ENCODE measurements at places on chromosomes 5 and 9.

- DNase-seq, result peak; percentile 41
These were observed 125.9 kb upstream of the ANKRD55 start for GRCh38 chr5:56358703-56359681.

- DNase-seq, result no peak
These were observed 187.2 kb upstream of the PANK3 start for GRCh38 chr5:168766426-168766700.

DNA sequence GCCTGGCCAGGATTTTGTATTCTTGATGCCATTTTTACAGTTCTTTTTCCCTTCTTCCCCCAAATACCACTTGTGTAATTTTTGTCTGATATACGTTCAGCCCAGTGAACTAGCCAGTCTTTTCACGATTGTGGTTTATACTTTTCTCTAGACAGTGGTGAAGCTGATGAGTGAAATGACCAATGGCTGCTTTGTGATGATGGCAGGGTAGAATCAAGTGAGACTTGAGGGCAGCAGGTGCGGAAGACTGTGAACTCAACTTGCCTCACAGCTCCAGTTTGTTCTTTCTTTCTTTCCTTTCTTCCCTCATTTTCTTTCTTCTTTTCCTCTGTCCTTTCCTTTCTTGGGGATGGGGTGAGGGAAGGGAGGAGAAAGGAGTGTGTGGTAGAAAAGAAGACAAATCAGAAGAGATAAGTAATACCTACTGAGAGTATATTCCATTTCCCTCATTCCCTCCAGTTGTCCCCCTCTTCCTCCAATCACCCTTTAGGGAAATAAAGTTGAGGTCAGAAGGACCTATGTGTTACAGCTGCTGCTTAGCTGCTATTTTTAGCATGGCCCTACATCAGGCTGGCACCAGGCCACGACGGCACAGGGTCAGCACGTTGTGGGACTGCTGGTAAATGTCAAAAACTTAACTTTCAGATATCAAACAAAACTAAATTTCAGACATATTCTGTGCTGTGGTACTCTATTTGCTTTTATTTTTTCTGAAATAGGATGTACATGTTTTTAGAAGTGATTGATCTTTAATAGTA lies 12.3 kb downstream of the ZSWIM6 start:
- no peak for DNase-seq

DNA sequence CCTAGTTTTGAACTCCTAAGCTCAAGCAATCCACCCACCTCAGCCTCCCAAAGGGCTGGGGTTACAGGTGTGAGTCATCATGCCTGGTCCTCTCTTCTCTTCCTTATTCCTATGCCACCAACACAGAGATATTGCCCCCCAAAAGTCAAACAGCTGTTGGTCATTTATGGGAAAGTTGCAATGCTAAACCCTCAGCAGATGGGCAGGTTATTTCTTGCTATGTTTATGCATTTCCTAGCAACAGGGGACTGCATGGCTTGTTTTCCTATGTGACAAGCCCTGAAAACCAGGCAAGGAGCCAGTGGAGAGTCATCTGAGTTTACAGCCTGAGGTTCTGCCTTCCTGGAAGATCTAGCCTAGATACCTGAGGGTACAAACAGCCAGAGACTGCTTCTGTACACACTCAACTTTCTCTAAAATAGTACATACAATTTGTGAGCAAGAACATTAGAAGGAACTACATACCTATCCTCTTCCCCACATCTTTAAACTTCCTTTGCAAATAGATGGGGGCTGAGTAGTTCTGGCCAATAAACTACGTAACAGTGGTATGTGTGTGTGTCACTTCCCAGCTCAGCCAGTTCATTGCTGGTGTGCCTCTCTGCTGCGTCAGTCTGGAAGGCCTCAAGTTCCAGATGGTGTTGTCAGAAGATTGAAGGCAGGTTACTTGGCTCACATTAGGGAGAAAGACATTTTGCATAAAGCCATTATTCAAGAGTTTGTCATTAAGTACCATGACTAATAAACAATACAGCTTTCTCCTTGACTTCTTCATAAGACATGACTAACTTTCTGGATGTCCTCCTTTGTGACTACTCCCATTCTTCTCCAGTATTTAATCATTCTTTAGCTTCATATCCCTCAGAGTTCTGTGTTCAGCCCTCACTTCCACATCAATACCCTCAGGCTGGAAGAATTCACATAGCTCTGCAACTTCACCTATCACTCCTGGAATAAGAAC lies 65.3 kb downstream of the CSNK1A1 start:
- DNase-seq, result peak; percentile 95

GRCh38 chr9:138053996-138054752 lies 176.6 kb downstream of the CACNA1B start:
- DNase-seq, result no peak

DNA sequence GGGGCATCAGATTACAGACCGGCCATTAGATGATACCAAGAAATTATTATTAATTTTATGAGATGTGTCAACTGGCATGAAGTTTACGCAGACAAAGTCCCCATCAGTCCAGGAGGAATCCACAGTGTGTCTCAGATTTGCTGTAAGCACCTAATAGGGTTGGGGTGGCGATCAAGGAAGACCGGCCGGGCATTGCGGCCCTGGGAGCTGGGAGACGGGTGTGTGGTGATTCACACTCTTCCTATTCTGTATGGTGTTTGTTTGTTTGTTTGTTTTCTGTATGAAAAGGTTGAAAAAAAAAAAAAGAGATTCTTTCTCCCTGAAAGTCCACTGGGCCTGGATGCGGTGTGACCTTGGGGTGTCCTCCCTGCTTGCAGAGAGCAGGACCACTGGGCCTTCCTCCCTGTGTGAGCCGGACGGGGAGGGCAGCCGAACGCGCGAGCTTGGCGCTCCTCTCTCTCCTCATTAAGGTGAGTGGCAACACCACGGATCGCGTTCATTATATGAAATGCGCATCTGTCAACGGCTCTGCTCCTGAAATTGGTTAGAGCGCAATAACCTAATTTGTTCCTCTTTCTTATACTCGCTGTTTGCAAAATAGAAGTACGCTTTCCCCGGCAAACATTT lies 15.1 kb downstream of the RASGEF1C start:
- no peak for DNase-seq

- no peak for DNase-seq
These were observed 145.7 kb upstream of the ARRDC3 start for GRCh38 chr5:91528831-91529230.

- no peak for DNase-seq
These were observed 127.6 kb downstream of the TMEM174 start for GRCh38 chr5:73300337-73301207.

GRCh38 chr5:53288511-53288910 lies 179.0 kb upstream of the MOCS2 start:
- no peak for DNase-seq

DNA sequence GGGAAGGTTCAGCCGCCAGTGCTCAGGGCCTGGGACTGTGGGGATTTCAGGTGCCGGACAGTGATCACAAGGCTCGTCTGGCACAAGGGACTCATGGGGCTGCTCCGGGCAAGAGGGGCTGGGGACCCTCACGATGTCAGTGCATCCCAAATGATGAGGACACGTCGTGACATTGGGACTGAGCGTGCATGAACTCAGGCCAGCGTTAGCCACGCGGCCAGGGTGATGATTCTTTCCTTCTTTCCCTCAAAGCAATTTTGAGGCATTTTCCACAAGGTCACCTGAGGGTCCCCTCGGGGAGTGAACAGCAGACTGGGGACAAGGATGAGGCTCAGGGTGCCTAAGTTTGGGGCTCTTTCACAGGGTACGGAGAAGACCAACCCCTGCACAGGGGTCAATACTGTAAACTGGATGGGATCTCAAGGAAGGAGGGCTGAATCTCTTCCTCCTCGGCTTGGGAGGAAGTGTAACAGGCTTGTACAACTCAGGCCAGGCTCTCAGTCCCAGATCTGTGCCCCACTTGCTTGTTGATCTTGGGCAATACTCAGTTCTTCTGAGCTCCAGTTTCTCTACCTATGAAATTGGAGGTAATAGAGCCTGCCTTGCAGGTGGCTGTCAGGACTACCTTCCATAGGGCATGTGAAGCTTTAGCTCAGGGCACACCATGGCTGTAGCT lies 78.5 kb downstream of the PRRT1B start:
- no peak for DNase-seq

- no peak for DNase-seq
These were observed 13.4 kb upstream of the PCSK5 start for GRCh38 chr9:75876999-75877640.

GRCh38 chr5:135891791-135892190 lies 3.9 kb downstream of the IL9 start:
- peak; percentile 42 for DNase-seq

- DNase-seq, result no peak
These were observed 119.9 kb downstream of the FOXD1 start for GRCh38 chr5:73328640-73329039.

DNA sequence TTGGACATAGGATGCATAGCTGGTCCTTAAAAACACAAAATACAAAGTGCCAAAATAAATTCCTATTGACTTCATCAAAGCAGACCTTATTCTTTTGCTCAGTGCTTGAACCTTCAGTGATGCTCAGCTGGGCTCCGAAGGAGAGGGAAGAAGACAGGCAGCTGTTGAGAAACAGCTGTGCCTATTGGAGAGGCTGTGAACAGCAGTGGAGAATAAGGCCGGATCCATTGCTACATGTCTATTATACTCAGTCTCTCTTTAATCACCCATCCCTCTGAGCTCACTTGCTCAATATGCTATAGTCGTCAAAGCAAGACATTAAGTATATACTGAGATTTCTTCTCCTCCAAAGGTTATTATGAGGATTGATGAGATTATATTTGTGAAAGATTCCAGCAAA lies 174.4 kb downstream of the CHSY3 start:
- DNase-seq, result no peak

DNA sequence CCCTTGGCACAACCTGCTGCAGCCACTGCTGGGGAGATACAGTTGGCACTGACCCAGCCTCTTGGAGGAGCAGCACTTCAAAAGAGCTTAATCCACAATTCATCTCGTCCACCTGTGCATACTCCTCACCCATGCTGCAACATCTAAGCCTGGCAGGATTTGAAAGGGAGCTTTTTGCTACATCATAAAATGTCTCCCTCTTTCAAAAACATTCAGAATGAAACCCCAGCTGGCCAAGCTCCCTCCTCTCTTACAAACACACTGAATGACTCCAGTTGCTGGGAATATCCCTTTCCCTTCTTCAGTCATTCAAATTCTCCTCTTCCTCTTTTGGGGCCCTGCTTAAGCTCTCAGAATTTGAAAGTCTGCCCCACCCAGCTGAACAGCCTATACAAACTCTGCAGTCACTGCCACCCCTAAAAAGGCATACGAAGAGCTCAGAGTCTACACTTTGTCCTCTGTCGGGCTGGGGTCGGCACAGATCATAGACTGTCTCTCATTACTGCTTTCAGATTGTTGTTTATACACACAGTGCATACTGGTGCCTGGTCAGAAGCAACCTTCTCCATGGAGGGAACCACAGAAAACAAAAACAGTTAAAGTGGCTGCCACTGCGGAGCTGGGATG lies 8.8 kb upstream of the C5orf15 start:
- DNase-seq, result no peak

GRCh38 chr9:27784847-27785713 lies 211.8 kb upstream of the C9orf72 start:
- DNase-seq, result no peak

- no peak for DNase-seq
These were observed 236.3 kb downstream of the NFIB start for GRCh38 chr9:14077672-14078071.

DNA sequence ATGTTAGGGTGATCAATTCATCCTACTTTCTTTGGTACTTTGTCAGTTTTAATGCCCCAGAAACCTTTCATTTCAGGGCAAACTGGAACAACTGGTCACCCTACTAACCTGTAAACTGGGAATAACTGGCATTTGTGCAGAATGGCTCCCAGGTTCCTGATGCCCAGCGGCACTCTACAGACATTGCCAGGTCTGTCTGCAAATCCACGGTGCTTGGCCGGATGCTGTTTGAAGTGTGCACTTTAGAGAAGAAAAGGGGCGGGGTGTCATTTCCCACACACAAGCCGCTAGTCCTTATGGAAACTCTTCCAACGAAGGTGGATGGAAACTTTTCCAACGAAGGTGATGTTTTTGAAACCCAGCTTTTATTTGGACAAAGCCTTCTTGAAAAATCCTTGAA lies 49.9 kb upstream of the OTULINL start:
- DNase-seq, result no peak

GRCh38 chr9:76462126-76462525 lies 3.1 kb downstream of the GCNT1 start:
- DNase-seq, result no peak

DNA sequence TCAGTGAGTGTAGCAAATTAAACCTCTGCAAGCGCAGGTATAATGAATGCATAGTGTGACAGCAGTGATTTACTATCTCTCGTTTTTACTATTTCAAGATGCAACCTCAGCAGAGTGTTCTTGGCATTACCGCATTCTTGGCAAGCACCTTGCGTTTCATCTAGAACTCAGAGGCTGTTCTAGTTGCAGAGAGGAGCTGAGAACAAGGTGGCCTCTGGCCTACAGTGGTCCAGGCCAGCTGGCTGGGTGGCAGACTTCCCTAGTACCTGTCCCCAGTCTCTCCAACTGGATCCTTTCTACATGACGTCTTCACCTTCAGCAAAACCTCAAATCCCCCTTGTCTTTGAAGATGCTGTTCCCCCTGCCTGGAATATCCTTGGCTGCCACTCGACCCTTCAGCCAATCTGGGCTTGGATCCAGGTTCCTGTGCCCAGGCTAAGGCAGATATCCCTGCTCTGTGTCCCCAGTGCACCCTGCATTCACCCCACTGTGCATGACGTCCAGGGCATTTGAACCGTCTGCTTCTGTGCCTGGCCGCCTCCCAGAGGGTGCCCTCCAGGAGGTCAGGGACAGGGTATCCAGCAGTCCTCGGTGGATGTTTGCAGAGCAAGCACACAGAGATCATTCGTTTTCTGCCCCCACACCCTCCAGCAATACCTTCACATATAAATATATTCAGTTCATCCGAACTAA lies 120.4 kb upstream of the CPEB4 start:
- no peak for DNase-seq

- DNase-seq, result no peak
These were observed 12.4 kb downstream of the PRUNE2 start for GRCh38 chr9:76893395-76893932.

DNA sequence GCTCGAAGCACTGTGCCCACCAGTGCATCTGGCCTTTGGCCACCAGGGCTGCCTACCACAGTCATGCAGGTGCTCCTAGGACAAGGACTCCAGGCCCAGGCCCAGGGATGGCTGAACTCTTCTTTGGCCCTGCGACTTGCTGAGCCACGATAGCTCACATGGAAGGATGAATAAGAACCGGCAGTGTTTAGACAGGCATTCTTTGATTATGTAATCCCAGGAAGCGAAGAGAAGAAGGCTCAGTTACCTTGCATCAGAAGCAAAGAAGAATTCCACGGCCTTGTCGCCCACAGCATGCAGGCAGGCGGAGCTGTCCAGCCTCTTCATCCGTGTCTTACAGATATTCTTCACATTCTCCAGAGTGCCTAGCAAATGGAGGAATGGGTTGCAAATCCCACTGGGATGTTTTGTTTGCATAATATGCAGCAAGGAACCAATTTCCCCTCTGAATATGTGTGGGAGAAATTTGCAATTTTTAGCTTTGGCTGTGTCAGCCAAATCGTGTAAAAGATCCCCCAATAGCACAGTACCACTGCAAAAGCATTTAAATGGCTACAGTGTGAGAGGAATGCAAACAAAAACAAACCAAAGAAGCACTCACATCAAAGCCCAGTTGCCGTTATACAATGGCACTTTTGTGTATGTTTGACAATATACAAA lies 29.1 kb downstream of the GFPT2 start:
- DNase-seq, result no peak
